ENCODE measurements at places on chromosomes 5 and 9.

DNA sequence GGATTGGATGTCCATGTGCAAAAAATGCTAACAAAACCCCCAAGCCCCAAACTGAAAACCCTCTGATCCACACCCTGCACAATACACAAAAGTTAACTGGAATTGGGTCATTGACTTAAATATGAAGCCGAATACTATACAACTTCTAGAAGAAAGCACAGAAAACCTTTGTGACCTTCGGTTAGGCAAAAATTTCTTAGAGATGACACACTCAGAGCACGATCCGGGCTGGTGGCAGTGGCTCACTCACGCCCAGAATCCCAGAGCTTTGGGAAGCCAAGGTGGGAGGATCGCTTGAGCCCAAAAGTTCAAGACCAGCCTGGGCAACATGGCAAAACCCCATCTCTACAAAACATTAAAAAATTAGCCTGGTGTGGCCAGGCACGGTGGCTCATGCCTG is 1.8 kb upstream of the DIPK1B start:
- DNase-seq: no peak

- DNase-seq: no peak
These were observed 845.5 kb downstream of the TLE4 start for GRCh38 chr9:80417211-80417773.

DNA sequence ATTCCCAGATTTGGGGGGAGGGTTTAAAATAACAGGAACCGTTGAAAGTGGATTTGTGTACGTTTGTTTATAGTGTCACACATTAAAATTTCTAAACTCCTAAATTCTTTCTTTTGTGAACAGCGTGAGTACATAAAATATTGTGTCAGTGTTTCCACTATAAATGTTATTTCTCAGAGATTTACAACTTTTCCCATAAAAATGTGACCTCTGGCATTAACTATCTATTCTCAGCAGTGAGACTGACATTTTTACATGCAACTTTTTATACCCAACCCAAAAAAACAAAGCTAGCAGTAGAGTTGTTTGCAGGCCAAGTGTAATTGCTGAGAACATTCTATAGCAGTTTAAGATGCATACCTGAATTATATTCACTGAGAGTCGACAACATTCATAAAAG is 757.0 kb upstream of the ADAMTS16 start:
- no peak for DNase-seq

DNA sequence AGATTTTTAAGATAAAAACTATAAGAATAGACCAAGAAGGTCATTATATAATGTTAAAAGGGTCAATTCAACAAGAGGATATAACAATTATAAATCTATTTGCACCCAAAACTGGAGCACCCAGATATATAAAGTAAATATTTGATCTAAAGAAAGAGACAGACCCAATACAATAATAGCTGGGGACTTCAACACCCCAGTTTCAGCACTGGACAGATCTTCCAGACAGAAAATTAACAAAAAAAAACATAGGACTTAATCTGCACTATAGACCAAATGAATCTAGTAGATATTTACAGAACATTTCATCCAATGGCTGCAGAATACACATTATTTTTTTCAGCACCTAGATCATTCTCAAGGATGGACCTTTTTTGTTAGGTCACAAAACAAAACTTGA is 331.9 kb downstream of the SPOCK1 start:
- no peak for DNase-seq

DNA sequence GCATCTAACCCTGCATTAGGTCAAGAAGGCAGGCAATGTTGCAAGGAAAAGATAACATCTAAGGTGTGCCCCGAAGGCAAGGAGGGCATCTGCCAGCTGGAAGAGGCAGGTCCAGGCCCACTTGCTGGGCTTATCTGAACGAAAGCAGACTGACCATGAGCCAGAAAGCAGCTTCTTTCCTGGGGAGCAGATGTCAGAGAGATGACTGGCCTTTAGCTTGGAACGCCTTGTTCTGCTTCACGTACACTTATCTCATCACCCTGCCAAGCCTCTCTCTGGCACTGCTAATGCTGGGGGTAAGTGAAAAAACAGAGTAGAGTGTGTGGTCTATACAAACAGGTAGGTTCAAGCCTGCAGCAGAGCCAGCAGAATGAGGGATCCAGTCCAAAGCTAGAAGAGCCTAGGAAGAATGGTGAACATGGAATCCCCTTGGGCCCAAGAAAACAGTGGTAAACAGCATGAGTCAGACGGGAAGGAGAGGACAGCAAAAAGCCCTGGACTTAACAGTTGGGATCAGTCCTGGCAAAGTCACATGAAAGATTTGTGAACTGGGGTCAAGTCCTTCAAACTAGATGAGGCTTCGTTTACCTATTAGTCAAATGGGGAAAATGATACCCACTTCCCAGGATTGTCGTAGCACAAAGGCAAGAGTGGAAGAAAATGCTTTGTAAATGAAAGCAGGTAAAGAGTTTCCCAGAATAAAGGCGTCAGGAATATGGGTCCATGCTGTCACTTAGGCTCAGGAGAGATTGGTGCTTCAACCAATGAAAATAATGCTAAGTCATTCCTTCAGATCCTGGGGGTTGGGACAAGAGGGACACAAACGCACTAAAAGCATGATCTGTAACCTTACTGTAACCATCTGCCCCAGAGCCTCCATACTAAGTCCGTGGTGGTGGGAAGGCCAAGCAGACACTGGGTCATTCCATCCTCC is 200.9 kb downstream of the SLIT3 start:
- no peak for DNase-seq

DNA sequence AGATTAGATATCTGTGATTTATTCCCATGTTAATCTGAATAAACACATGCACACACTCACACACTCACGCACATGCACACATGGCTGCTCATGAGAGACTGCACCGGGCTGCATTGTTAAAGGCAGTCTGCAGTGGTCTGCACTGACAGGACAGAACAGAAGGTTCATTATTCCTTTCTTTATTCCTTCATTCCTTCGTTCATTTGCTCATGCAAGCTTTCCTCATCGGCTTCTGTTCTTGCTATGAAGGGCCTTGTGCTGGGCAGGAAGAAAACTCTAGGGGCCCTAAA is 41.4 kb upstream of the FSTL4 start:
- DNase-seq: no peak

- DNase-seq: no peak
These were observed 2.5 kb upstream of the FGF1 start for GRCh38 chr5:142688281-142688989.

DNA sequence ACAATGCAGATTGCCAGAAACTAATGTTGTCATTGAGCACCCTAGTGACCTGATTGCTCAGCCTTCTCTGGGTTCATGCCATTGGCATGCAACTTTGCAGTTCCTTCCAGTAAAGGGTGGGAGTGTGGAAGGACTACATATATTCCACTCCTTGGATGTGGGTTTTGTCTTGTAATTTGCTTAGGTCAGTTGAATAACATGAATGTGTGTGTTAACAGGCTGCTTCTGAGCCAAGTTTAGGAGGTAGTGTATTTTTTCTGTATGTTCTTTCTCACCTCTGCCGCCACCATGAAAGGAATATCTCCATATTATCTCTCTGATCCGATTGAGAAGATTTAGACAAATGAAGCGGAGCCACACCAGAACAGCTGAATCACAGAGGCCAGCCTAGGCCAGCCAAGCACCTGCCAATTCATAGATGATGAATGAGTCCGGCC is 1929.6 kb upstream of the CDH6 start:
- DNase-seq: no peak

DNA sequence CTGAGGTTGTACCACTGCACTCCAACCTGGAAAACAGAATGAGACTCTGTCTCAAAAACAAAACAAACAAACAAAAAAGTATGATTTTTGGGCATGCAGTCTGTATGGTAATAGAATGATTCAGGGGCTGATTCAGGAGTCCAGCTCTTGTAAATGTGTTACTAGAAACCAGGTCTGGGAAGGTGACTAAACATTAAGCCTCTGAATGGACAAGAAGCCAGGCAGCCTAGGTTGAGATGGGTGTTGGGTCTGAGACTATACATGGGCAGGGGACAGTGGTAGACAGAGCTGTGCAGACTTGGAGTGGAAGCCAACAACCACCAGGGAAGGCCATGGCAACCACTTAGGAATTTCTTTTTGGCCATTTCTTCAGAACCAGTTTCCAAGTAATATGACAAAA is 64.9 kb upstream of the TLE1 start:
- no peak for DNase-seq

DNA sequence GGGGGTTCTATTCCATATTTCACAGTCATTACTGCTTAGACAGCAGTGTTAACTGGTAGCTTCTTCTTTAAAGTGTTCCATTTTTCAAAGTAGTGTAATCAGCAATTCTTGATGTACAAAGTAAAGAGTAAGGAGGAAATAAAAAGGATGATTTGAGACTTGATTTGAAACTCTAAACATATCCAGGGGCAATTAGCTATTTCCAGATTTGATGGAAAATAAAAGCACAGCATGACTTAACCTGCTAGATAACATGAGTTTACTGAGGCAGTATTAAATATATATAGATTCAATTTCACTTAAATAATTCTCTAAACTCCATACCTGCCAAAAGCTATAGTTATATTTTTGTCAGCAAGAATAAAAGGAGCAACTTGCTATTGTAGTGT is 29.8 kb downstream of the NR2F1 start:
- no peak for DNase-seq

DNA sequence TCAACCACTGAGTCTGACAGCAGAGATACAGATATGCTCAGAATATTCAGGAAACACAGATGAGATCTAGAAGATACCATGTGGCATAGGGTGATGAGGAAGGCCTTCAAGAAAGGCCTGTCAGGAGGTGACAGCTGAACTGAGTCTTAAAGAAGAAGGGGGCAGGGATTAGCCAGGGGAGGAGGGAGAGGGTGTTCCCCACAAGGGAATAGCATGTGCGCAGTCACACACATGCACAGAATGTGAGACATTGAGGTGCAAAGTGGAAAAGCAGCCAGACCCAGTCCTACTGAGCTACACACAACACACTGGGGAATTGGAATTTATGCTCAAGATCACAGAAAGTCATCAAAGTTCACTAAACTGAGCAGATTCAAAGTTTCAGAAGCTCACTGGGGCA is 3.0 kb upstream of the SLC25A48 start:
- no peak for DNase-seq

GRCh38 chr5:112186401-112186990 is 232.6 kb downstream of the EPB41L4A start:
- no peak for DNase-seq

DNA sequence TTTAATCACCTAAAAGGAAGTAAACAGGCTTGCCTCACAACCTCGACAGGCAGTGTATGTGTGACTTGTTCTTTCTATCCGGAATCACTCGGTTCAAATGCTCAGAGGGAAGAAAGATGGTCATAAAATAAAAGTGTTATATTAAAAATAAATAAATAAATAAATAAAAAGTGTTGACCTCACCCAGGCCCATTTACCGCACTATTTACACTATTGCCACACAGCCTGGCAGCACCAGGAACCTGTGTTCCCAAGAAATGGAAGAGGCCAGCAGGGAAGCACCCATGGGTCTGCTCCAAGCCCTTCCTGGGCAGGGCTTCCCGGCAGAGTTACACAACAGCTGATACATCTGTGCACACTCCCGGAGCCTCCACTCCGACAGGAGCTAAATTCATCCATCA is 127.9 kb downstream of the EFNA5 start:
- peak; percentile 66 for DNase-seq

GRCh38 chr5:76458486-76458830 is 55.4 kb downstream of the IQGAP2 start:
- no peak for DNase-seq

GRCh38 chr5:176621661-176622079 is 8.7 kb downstream of the SNCB start:
- no peak for DNase-seq

- DNase-seq: no peak
These were observed 153.8 kb downstream of the CEMIP2 start for GRCh38 chr9:71614409-71615010.

GRCh38 chr5:45038366-45038987 is 229.7 kb downstream of the MRPS30 start:
- DNase-seq: peak; percentile 81

GRCh38 chr5:89041976-89042375 is 159.0 kb upstream of the MEF2C start:
- DNase-seq: no peak

- no peak for DNase-seq
These were observed 32.2 kb downstream of the ENTREP1 start for GRCh38 chr9:69357030-69357775.

- no peak for DNase-seq
These were observed 266.0 kb upstream of the PTGER4 start for GRCh38 chr5:40413743-40414142.

DNA sequence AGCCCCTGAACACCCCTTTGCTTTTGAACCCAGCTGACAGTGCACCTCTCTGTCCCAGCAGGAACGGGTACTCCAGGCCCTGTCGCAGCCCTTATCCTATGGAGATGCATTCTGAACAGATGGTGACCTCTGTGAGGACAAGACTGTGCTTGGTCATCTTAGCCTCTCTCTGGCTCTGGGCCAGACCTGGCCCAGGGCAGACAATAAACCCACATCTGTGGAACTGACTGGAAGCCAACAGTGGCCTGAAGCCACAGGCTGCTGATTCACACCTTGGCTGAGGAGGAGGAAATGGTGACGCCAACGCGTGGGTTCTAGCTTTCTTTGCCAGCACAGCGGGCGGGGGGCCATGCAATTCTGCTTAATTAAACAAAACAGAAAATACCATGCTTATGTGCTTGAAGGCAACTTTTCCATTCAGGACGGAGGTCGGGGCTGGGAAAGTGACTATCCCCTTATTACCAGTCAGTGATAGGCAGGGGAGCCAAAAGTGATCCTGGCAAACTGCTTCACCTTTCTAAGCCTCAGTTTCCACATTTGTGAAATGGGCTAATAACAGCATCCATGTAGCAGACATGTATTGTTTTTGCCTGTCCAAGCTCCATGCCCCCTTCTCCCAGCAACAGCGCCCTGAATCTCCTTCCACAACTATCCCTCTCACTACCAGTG is 10.8 kb downstream of the SH3PXD2B start:
- DNase-seq: no peak

DNA sequence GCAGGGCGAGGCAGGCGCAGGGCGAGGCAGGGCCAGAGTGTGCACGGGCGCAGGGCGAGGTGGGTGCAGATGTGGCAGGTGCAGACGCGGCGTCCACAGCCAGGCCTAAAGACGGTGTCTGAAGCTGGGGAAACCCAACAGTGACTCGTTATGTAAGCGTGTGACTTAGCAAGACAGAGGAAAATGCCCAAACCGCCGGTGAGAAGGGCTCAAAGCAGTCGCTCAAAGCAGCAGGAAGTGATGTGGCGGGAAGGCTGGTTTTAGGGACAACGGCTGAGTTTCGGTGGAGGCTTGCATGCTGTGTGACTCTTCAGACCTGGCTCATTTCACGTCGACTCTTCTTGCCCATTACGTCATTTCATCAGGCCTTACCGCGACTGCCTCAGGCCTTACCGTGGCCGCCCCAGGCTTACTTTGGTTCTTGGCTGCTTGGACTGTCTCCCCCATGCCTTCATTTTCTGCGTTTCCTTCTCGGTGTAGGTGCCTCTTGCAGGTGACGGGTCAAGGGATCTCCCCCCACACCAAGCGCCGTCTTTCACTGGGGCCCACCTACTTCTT is 50.5 kb upstream of the EXOC3 start:
- DNase-seq: peak; percentile 16

DNA sequence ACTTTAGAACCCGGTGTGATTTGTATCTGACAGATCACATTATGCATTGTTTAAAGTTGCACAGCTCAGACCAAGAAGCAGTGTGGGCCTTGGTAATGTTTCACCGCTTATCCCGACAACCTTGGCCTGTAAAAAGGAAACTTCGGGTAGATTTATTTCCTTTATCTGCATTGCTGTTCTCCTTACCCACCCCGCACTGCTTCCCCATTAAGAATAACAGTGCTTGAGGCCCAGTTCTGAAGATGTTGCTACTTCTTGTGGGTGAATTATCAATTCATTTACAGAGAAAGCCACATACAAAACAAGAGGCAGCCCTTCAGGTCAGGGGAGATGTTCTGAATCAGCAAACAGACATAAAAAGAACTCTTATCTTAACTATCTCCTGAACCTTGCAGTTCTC is 8.4 kb downstream of the SMARCA2 start:
- DNase-seq: no peak
